Stimulated activated CD8-positive, alpha-beta memory T cell treated with anti-CD3 and anti-CD28 coated beads, Interleukin-15, amount 100 ng/mL, for 48 hours (primary cell): ENCODE measurements at places on chromosomes 2 and 18.

- DNase-seq = no peak
Measured at GRCh38 chr2:64861452-64862397, 127.5 kb upstream of the SLC1A4 start.

GRCh38 chr18:35051641-35052377, 10.6 kb downstream of the MAPRE2 start:
- DNase-seq = no peak

- DNase-seq = no peak
Measured at GRCh38 chr18:60471652-60472051, 99.1 kb upstream of the MC4R start.

- DNase-seq = no peak
Measured at GRCh38 chr18:11310476-11311086, 161.2 kb upstream of the PIEZO2 start.

- peak; percentile 33 for DNase-seq
Measured at GRCh38 chr2:10028988-10029874, 14.1 kb upstream of the KLF11 start.
